ENCODE measurements at places on chromosomes 1 and 21. TPM values are rescaled to one million over a fixed set of nuclear protein-coding genes. Genes with fewer than 3 reads are reported as not detected.

The FAM78B gene
- 0.32 TPM for total RNA-seq

The FASLG gene
- not detected for total RNA-seq

The OLIG2 gene
- not detected for total RNA-seq

The CCSAP gene
- 10.2 TPM for total RNA-seq

The GTF2B gene
- total RNA-seq: 32.4 TPM

The LAD1 gene
- total RNA-seq: not detected

The ADORA3 gene
- not detected for total RNA-seq

The PGBD5 gene
- total RNA-seq: not detected

The CA14 gene
- not detected for total RNA-seq

The ATF3 gene
- total RNA-seq: 3.1 TPM

The RNF186 gene
- total RNA-seq: not detected

The SLC2A5 gene
- total RNA-seq: 12.5 TPM

The FAM151A gene
- total RNA-seq: not detected

The C1orf226 gene
- 0.83 TPM for total RNA-seq

The OLFML3 gene
- 270 TPM for total RNA-seq

The NVL gene
- total RNA-seq: 34.0 TPM

The DISC1 gene
- total RNA-seq: 5.3 TPM

The CAMSAP2 gene
- 42.7 TPM for total RNA-seq

The HMGCL gene
- total RNA-seq: 47.5 TPM

The DAB1 gene
- total RNA-seq: under 0.01 TPM

The LIX1L gene
- total RNA-seq: 13.4 TPM

The RGS8 gene
- not detected for total RNA-seq

The CMPK1 gene
- total RNA-seq: 212 TPM

The HSPB7 gene
- total RNA-seq: 5.9 TPM

The LPAR3 gene
- total RNA-seq: 1.5 TPM

The OR2T1 gene
- not detected for total RNA-seq

The SMCP gene
- not detected for total RNA-seq

The ICOSLG gene
- total RNA-seq: 0.46 TPM

The CXADR gene
- total RNA-seq: 2.0 TPM

Data from smooth muscle cell of the umbilical artery (primary cell).